ENCODE measurements at places on chromosomes 1 and 21.

DNA sequence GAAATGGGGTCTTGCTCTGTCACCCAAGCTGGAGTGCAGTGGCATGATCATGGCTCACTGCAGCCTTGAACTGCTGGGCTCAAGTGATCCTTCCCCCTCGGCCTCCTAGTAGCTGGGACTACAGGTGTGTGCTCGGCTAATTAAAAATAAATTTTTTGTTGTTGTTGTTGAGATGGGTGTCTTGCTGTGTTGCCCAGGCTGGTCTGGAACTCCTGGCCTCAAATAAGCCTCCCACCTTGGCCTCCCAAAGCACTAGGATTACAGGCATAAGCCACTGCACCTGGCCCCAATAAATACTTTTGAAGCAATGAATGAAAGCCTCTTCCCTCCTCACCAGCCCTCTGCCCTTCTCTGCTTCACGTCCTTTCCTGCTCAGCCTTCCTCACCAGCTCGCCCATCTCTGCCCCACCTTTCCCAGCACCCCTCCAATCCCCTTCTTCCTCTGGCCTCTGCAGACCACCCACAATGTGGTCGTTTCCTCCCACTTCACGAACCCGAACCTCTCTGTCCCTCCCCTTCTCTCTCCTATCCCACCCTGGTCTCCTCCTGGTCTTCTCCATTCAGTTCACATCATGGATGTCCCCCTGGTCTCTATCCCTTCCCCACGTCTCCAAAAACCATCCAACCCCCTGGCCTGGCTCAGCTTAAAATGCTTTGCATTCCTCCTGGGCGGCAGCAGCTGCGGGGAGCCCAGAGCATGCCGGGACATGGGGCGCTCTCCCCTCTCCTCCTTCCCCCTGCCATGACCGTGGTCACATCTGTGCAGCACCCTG lies 38.4 kb downstream of the RAP1GAP start:
- DNase-seq, result no peak

DNA sequence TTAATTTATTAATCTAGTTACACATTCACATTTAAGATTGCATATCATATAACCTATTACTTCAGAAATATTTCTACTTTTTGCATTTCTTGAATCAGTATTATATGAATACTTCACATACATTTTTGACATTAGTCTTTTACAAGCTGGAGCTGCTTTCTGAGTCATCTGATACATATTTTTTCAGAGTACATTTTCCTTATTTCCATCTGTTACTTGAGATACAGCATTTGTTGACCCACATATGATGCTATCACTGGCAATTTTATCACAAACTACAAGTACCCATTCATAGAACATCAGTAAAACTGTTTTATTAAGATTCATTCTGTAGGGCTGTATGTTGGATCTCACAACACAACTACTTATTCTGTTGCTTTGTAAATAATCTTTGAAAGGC lies 367.2 kb upstream of the ST6GALNAC5 start:
- DNase-seq, result no peak

GRCh38 chr1:214864896-214865688 lies 217.4 kb upstream of the KCNK2 start:
- DNase-seq, result peak; percentile 74

- no peak for DNase-seq
Measured at GRCh38 chr1:13788795-13789194, 88.8 kb downstream of the PRDM2 start.

- no peak for DNase-seq
Measured at GRCh38 chr1:7209336-7209735, 424.1 kb downstream of the CAMTA1 start.

- no peak for DNase-seq
Measured at GRCh38 chr21:33293811-33294216, 27.6 kb downstream of the IL10RB start.

DNA sequence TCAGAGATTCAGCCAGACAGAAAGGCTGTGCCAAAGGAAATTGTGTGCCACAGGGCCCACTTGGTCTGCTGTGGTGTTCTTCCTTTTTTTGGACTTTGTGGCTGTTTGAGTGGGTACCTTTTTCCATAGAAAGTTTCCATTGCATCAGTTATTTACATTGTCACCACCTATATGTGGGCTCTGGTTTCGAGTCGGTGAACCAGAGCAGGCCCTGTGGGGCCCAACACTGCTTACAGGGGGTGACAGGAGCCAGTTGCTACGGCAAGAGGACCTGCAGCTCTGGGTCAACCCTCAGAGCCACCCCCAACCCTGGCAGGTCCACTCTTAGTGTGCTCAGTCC lies 157.0 kb upstream of the EDN2 start:
- no peak for DNase-seq

GRCh38 chr1:17561247-17561548 lies 21.7 kb downstream of the ARHGEF10L start:
- DNase-seq, result no peak

DNA sequence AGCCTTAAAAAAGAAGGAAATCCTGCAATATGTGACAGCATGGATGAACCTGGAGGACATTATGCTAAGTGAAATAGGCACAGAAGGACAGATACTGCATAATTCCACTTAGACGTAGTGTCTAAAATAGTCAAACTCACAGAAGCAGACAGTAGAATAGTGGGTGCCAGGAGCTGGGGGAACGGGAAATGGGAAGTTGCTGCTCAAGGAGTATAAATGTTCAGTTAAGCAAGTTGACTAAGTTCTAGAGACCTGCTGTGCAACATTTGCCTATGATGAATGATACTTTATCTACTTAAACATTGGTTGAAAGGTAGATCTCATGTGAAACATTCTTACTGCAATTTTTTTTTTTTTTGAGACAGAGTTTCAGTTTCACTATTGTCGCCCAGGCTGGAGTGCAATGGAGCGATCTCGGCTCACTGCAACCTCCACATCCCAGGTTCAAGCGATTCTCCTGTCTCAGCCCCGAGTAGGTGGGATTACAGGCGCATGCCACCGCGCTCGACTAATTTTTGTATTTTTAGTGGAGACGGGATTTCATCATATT lies 197.8 kb downstream of the HIVEP3 start:
- DNase-seq, result no peak

GRCh38 chr1:182085726-182086125 lies 24.2 kb upstream of the ZNF648 start:
- no peak for DNase-seq

DNA sequence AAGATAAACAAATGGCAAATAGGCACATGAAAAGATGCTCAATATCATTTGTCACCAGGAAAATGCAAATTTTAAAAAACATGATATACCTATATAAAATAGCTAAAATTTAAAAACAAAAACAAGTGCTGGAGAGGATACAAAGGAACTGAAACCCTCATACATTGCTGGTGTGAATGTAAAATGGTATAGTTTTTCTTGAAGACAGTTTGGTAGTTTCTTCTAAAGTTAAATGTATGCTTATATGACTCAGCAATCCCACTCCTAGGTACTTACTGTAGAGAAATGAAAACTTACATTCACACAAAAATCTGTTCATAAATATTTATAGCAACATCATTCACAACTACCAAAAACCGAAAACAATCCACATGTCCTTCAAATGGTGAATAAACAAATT lies 11.2 kb downstream of the TAF12 start:
- DNase-seq, result no peak

DNA sequence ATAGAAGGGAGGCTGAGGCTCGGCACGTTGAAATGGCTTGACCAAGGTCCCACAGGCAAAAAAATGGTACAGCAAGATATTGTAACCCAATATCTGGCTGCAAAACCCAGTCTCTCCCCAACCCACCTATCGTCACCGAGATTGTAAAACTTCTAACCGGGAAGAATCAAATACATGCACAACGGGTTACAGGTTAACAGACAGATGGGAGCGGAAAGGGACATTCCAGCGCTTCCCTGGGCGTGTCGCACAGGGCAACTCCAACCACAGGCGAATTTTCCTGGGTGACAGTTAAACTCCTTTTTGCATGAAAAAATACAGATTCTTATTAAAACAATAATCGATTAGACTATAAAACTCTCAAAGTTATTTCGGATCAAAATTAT lies 31.8 kb upstream of the JUN start:
- no peak for DNase-seq

DNA sequence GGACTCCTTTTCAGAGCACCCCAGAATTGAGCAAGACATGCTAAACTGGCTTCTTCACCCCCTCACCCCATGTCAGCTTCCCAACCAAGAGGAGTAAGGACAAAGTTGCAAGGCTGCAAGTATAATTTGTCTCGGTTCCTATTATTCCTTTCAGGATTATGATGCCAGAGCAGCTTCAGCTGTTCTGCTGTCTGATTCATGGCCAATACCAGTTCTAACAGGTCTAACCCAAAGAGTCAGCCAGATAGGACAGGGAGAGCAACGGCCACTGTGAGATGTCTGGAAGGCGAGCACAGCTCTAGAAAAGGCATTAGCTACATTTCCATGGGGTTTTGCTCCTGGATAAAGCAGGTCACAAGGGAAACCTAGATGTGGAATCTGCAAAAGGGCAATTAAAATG lies 53.3 kb upstream of the HOOK1 start:
- no peak for DNase-seq

GRCh38 chr21:22657781-22658180 lies 1659.6 kb downstream of the NCAM2 start:
- DNase-seq, result no peak

- DNase-seq, result no peak
Measured at GRCh38 chr1:116573431-116574095, 2.7 kb upstream of the CD58 start.

DNA sequence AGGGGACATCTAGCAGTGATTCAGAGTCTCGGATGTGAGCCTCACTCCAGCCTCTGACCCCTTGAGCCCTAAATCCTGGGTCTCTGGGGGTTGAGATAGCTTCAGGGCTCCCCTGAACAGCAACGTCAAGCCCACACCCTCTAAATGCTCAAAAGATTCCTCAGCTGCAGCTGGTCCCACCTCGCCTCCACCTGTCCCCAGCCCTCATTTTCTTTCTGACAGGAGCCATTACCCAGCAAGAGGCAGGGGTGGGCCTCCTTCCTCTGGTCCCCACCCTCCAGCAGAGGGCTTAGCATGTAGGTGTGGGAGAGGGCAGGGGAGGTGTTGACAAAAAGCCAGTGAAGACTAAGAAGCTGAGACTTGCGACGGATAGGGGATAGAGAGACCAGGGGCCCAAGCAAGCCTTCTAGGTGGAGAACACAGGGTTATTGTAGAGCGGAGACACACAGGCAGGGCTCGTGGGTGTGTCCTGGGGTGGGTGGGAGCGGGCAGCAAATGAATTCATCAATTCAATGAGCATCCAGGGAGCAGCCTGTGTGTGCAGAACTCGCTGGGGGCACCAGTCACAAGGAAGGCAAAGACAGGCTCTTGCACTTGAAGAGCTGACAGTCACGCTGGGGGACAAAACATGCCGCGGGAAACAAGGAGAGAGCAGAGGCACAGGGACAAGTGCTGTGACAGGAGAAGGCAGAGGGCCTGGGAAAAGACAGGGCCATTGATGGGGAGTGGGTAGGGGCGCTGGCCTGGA lies 48.9 kb upstream of the GOLT1A start:
- no peak for DNase-seq

DNA sequence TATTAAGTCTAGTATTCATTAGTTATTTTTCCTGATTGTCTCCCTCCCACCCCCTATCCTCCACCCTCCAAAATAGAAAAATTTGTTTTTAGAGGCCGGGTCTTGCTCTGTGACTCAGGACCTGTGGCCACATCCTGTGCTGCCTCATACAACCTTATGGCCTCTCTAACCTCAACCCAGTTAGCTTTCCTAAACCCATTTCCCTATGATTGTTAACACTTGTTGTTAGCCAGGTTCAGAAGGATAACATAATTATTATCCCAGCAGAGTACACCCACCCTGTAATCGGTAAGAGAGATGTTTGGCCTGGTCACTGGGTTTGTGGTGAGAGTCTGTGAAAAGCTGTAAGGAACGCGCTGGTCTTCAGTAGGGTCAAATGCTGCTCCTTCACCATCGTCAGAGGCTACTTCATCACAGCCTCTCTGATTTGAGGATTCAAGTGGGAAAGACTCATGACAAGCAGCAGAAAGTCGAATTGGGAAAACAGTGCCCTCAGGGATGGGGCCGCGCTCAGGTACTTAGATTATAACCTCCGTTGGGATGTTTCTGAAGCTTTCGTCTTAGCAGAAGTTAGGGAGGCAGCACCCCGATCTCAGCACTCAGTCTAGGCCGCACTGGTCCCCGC lies 35.9 kb upstream of the HMGN1 start:
- DNase-seq, result no peak

DNA sequence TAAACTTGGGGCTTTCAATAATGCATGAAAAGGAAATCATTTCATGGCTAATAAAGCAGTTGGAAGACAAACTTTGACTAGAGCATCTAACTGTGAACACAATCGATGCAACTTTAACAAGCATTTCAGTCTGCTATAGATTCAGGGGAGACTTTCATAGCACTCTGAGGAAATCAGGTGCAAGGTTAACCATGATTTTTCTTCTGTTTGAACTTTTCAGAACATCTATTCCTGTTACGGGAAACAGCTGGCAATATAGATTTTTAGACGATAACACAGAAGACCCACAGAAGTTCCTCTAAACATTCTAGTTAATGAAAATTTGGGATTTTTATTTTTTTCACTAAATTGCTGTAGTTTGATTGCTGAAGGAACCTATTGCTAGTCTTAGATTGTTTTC lies 177.3 kb downstream of the TRIM33 start:
- DNase-seq, result no peak

DNA sequence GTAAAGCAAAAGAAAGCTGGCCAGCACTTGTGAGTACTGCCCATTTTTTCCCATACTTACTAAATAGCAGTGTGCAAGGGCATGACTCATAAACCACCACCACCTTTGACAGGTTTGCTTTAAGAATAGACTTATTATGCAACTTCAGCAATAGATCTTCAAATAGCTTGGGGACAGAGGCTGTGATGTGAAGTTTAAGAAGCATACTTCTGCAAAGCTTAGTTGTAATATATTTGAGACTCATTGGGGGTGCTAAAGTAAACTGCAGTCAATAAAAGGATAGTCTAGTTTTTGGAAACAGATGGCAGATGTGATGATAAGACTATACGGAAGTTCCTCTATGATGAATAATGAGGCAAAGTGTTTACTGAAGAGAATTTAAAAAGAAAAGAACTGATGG lies 210.0 kb downstream of the PLA2G4A start:
- peak; percentile 7 for DNase-seq

GRCh38 chr21:35606146-35606545 lies 454.2 kb downstream of the SETD4 start:
- no peak for DNase-seq

DNA sequence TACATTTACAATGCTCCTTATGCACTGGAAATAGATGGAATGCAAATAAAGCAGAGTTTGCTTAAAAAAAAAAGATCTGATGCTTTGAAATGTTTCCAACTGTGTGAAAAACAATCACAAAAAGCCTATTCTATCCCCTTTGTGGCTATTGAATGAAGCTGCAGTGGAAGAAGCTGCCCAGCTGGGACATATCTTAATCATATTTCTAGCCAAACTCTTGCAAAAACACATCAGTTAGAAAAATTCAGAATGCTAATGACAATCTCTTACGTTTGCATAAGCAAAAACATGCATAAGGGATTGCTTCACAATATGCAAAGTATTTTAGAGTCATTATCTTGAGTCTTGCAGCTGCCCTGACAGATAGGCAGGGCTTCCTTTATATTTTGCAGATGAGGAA lies 526.4 kb upstream of the USP24 start:
- DNase-seq, result no peak
